HT-29 (cell line): ENCODE measurements at places on chromosomes 16 and 17.

GRCh38 chr16:24071666-24072360, 184.3 kb upstream of the CACNG3 start:
- DNase-seq, result no peak

DNA sequence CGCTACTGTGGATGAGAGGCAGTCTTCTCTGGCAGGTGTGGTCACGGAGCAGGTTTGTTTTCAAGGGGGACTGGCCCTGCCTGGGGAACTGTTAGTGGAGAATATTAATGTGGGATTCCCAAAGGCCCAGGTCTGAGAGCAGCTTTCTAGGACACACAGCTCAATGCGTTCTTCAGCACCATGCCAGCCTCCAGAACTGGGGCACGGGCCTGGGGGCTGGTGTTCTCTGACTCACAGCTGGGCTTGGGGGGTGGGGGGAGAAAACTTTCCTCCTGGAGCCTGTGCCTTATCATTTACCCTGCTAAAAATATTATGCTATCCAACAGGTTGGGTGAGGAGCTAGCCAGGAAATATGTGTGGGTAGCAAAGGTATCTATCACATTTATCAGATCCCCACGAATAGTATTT, 13.5 kb upstream of the LHX1 start:
- DNase-seq, result peak; percentile 43

- no peak for DNase-seq
Measured at GRCh38 chr17:49508061-49508865, 13.2 kb downstream of the NGFR start.

DNA sequence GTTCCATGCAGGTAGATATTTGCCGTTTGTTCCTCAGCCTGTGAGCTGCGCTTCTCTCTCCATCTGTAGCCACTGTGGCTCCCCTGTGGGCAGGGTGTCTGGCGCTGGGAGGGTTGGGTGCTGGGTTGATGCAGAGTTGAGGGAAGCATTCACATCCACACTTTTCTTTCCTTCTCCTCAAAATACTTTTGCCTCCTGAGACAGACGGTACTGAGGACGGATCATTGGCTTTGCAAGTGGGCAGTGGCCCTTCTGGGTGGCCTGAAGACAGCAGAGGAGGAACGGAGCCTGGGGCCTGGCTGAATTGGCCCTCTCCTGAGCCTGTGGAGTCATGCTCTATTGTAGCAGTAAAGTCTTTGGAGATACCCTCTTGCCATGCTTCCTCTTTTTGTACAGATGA, 43.0 kb downstream of the NKD1 start:
- no peak for DNase-seq

DNA sequence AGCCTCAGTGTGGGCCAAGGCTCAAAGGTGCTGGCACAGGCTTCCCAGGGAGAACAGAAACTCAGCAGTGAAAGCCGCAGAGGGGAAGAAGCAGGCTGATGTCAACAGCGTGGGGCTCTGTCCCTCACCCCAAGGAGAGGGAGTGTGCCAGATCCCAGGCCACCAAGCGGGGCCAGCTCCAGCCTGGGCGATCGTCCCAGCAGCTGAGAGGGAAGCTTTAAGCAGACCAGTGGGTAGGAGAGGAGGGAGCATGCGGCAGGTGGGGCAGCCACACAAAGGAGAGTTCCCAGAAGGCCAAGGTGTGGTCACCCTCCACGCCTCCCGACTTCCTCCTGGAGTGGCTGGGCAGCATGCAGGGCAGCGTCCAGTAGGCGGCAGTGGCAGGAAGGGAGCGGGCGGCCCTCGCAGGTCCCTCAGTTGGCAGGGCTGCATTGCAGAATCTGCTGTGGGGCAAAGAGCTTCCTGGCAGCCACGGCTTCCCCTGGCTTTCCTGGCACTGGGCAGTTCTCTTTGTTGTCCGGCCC, 6.0 kb downstream of the SYNGR2 start:
- peak; percentile 93 for DNase-seq

DNA sequence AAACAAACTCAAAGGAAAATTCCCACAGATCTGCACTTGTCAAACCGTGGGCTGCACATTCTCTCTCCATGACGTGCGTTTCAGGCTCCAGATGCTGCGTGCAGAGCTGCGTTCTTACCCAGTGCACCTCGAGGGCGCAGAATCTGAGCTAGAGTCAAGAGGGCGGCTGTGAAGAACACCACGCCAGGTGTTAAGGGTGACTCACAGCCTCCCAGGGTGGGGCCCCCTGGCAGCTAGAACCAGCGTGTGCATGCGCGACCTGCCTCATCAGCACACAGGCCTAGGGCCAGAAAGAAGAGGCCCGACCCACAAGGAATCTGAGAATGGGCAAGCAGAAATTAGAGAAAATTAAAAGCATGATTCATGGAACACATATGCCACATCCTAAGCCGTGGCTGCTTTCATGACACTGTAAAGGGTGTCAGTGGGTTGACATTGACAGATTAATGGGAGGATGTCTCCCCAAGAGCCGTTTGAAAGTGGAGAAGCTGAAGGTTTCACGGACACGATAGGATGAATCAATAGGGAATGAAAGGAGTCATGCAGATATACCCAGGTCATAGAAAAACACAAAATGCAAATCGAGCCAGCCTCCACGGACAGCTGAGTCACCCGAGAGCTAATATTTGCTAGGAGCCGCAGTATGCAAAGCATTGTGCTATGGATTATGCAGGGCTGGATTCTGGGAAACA, 29.0 kb downstream of the MARCHF10 start:
- DNase-seq, result peak; percentile 58

- DNase-seq, result no peak
Measured at GRCh38 chr16:11224096-11224893, 31.7 kb downstream of the SOCS1 start.

DNA sequence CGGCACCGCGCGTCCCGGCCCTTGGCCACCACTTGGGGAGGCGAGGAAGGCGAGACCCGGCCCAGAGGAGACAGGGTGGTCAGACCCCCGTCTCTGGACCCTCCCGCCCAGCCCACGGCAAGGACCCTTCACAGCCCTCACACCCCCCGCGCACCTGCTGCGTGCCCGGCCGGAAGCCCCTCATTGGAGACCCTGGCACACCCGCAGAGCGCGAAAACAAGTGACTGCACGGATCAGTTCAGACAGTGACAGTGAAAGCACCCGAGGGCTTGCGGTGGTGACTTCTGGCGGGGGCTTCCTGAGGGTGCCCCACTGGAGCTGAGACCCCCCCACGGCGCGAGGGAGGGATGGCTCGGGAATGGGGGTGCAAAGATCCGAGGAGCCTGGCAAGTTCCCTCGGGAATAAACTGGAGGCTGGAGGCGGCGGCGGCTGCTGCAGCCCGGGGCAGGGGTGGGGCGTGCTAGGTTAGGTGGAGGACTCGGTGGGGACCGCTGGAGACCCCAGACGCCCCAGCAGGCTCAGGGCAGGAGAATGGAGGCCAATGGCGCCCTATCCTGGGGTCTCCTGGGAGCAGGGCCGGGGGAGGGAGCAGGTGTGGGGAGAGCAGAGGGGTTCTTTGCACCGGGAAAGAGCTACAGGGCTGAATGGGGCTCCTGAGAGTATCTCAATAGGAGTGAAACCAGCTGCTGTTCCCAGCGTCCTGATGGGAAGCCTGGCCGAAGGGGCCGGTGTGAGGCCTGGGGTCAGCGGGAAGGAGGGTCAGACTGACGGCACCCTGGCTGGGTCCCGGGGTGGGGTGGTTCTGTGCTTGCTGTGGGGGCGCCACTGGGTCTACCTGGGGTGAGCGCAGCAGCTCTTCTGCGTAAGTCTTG, 824 bp upstream of the FBXL16 start:
- DNase-seq, result no peak

GRCh38 chr16:55809851-55810250, 23.0 kb downstream of the CES1 start:
- no peak for DNase-seq

DNA sequence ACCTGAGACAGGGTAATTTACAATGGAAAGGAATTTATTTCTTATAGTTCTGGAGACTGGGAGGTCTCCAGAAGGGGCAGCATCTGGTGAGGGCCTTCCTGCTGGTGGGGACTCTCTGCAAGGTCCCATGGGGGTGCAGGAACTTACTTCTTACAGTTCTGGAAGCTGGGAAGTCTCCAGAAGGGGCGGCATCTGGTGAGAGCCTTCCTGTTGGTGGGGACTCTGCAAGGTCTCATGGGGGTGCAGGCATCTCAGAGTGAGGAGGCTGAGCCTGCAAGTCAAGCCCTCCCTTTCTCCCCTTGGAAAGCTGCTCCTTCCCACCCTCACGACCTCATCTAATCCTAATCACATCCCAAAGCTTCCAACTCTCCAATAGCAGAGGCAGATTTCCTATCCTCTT, 157.4 kb downstream of the FOXL1 start:
- DNase-seq, result no peak

GRCh38 chr16:26569793-26570192, 496.9 kb upstream of the C16orf82 start:
- DNase-seq, result peak; percentile 11
